Amniotic stem cell (primary cell): ENCODE measurements at places on chromosomes 13 and 19.

- no peak for DNase-seq
Measured at GRCh38 chr19:1624458-1624857, 19.2 kb upstream of the UQCR11 start.

DNA sequence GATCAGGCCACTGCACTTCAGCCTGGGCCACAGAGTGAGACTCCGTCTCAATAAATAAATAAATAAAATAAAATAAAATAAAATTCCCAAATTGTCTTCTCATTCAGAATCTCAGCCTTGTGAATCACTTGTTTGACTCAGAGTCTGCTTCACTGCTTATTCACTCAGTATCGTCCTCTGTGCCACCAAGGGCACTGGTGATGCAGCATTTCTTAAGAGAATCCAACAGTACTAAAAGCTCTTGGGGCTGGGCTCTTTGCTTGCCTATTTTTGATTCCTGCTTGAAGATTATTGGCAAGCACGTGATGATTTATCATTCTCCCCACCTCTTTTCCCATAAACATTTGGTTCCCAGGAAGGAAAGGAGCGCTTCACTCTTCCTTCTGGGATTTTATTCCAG lies 54.8 kb upstream of the HMGB1 start:
- DNase-seq: no peak

GRCh38 chr19:42051166-42052115 lies 18.6 kb downstream of the GRIK5 start:
- no peak for DNase-seq

DNA sequence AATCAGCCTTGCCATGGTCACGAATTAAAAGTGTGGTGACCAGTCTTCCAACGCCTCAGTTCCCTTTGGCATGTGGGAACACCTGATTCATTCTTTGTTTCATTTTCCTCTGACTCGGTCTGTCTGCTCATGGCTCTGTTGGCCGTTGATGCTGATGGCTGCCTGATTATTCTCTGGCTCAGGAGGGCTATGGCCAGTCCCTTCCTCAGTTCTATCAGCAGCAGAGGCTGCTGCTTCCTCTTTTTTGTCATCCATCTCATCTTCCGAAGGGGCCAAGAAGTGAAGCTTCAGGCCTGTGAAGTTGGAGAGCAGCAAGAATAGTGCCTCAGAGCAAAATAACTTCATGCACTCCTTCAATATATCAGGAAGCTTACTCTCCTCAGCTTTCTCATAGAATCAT lies 9.5 kb upstream of the MLNR start:
- no peak for DNase-seq

DNA sequence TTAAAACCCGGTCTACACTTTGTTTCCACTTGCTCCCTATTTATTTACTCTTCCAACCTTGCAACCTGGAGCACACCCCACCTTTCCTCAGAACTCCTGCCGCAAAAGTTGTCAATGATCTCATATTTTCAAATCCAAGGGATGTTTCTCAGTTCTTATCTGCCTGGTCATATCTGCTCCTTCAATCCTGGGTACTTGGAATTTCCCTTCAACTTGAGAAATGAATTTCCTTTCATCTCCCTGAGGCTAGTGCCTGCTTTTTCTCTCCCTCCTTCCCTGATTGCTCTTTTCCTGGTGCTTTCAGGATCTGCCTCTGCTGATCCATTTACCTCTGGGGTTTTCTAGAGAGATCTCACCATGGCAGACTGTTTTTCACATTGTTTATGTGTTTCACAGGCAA lies 154.8 kb upstream of the IRS2 start:
- DNase-seq: no peak

GRCh38 chr13:19184176-19184575 lies 2.6 kb upstream of the TUBA3C start:
- no peak for DNase-seq

- DNase-seq: no peak
Measured at GRCh38 chr13:99425485-99426341, 75.6 kb upstream of the TM9SF2 start.

DNA sequence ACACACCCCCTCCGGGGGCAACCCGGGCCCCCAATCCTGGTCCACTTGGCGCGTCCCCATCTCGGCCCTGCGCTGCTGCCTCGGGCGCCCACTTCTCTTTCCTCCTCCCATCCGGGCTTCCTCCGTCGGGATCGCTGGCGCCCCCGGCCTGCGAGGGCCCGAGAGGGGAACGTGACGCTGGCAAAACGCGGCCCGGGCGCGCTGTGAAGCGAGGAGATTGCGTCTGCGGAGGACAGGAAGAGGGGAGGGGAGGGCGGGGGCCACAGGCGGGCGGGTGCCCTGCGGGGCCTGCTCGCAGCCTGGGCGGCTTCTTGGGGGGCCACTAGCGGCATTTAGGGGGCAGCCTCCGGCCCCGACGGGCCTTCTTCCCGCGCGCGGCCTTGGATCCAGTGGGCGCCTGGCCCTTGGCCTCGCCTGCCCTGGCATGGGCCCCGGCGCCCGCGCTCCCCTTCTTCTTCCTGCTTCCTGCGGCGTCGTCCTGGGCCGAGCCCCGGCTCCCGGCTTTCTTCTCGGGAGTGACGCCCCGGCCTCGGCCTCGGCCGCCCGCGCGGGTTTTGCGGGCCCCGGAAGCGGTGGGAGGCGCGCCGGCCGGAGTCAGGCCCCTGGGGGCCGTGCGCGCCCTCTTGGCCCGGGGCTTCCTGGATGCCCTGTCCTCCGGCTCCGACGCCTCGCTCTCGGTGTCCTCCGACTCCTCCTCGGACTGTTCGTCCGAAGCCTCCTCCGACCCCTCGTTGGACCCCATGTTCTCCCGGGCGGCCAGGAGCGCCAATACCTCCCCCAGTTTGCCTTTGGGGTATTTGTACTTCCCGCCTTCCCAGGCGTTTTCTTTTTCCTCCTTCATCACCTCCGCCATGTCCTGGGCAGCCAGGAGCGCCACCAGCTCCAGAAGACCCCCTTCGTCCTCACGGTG lies 2.2 kb downstream of the PNMA8B start:
- DNase-seq: no peak

DNA sequence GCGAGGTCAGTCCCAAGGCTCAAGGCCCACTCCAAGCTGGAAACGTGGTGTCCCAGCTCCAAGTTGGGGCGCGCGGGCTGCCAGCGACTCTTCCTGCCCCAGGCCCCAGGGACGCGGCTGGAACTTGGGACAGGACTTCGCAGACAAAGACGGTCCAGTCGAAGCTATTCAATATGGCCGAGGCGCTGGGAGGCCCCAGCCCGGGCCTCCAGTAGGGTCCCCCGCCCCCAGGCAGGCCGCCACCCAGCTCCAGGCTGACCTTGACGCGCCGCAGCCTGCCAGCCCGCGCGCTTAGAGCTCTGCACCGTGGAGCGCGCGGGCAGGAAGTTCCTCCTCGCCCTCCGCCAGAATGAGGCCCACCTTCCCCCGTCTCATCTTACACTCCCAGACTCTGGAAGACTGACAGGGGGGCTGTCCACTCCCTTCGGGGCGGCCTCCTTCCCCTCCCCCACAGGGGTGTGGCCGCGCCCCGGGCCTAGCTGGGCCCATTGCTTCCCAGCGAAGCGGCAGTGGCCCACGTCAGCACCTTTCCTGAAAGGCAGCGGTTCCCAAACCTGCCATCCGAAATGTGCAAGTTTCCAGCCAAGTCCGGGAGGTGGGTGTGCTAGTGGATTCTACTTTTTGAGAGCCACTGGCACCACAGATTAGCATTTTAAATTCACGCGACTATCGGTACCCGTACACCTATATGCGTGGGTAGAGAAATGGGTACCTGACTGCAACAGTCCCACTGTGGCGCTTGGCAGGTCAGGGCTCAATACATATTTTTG lies at the start of gene CCDC8:
CCDC8 (minus strand) TSS at position 303 of the 770 bp plus-strand sequence. CDS start 754 bp downstream, outside the sequence.
- peak; percentile 44 for DNase-seq

GRCh38 chr13:48725271-48725670 lies 71.5 kb downstream of the CYSLTR2 start:
- no peak for DNase-seq

DNA sequence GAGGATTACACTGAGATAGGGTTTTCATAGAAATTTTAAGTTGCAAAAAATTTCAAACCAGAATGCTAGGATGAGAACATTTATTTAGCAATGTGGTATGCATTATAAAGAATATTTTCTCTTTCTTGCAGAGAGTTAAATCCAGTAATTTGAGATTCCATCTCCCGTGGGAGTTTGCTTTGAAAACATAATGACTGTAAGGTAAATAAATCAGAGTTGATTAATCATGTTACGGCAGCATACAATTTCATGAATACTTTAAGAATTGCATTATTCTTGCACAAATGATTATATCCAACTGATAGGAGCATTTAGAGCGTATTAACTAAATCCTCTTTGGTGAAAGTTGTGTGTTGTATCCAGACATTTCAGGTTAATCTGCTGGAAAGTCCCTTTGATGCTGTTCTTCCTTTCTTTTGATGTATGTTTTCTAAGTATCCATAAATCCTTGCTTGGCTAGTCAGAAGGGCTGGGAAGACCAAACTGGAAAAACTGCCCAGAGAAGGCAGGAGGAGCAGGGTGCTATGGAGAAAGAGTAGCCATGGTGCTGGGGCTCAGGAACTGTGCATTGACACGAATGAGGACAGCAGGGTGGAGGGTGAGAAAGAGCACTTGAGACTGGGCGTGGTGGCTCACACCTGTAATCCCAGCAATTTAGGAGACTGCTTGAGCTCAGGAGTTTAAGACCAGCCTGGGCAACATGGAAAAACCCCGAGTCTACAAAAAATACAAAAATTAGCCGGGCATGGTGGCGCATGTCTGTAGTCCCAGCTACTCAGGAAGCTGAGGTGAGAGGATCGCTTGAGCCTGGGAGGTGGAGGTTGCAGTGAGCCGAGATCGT lies 4.8 kb upstream of the GJA3 start:
- DNase-seq: no peak

DNA sequence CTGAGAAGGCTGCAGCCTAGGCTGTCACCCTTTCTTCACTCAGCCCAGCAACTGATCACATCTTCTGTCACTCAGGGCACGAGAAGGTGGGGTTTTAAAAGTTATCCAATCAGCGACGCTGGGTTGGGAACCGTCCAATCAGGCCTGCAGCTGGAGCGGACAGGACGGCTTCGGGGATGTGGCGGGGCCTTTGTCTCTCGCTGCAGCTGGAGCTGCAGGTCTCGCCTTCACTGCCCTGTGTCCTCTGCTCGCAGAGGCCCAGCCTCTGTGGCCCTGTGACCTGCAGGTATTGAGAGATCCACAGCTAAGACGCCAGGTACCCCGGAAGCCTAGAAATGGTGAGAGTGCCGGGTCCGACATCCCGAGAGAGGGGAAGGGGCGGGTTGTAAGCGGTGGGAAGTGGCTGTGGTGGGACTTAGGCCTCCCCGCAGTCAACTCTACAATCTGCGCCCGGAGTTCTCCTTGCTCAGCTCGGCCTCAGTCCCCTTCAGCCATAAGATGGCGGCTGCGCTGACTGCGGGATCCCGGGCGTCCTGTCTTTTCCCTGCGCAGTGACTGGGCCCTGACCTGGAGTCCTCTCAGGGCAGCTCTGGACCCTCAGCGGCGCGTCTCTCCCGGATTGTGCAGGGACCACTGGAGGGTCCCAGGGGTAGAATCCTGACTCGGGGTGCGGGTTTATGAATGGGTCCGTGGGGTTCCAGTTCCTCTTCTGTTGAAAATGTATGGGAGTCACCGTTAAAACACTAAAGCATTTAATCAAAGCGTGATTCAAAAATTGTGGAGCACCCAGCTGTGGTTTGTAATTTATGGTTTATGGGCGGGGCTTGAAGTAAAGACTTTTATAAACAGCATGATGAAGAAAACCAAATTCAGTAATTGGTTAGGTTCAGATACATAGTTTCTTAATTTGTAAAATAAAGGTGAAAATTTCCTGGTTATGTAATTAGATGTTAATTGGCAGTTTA lies at the start of gene ZNF714:
ZNF714 (plus strand) TSS at position 193 of the 965 bp plus-strand sequence. CDS start 16,066 bp downstream, outside the sequence.
- DNase-seq: peak; percentile 88

DNA sequence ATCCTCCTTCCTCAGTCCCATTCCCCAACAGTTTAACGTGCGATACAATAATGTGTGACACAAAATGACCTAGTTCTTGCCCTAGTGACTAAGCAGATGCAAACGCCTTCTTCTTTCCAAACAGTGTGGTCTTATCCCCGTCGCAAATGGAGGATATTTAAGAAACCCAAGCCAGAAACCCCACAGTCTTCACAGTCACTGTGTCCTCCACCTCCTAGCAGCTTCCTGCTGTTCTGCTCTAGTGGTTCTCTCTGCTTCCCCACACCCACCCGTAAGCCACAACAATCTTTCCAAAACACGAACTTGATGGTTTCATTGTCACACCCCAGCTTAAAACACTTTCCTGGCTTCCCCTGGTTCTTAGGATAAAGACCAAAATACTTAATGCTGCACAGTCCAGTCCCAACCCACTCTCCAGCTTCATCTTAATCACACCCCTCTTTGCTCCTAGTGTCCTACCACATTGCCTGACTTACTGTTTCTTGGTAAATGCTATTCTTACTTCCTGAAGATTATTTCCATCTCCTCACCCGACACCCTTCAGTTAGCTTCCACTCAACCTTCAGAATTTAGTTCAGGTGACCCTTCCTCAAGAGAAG lies 32.3 kb downstream of the ITM2B start:
- no peak for DNase-seq

DNA sequence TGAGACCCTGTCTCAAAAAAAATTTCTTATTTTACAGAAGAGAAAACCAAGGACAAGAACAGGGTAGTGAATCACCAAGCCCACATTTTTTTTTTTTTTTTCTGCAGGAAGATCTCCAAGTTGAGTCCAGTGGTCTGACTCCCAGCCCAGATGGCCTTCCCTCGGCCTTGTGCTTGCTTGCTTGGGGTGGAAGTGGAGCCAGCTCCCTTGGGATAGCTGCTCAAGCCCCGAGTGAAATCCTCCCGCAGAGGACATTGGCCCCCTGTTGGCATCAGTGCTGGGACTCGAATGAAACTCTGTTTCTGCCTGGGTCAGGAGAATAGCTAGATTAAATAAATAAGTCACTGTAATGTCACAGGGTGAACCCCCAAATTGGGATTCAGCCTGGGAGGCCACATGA lies 9.4 kb upstream of the NUP62 start:
- no peak for DNase-seq

DNA sequence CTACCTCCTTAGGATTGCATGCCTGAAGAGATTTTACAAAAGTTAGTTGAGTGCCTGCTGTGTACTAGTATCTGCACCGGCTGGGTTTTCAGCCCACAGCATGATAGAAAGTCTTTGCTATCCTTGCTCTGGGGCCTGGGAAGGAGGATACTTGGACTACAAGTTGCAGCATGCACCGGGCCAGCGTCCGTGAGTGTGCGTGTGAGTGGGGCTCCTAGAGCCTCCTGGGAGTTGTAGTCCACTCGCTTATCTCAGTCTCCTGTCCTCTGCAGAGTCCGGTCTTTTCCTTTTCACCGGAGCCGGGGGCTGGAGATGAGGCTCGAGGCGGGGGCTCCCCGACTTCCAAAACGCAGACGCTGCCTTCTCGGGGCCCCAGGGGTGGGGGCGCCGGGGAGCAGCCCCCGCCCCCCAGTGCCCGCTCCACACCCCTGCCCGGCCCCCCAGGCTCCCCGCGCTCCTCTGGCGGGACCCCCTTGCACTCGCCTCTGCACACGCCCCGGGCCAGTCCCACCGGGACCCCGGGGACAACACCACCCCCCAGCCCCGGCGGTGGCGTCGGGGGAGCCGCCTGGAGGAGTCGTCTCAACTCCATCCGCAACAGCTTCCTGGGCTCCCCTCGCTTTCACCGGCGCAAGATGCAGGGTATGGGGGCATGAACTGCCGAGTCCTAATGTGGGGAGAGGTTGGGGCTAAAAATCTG lies 20.6 kb downstream of the BRSK1 start:
- DNase-seq: no peak
